ENCODE measurements at places on chromosomes 2 and 18.

GRCh38 chr2:3575534-3576262 is 638 bp downstream of the RPS7 start:
- H3K27ac ChIP-seq = peak overlapping the region; percentile 97
- peak; percentile 38 for DNase-seq
- peak overlapping the region; percentile 75 for H3K4me3 ChIP-seq
- H3K4me1 ChIP-seq = peaks cover 30% of the 10 kb centered on the region
- no peaks in the 10 kb centered on the region for H3K27me3 ChIP-seq
- H3K36me3 ChIP-seq = peaks cover 8% of the 10 kb centered on the region

DNA sequence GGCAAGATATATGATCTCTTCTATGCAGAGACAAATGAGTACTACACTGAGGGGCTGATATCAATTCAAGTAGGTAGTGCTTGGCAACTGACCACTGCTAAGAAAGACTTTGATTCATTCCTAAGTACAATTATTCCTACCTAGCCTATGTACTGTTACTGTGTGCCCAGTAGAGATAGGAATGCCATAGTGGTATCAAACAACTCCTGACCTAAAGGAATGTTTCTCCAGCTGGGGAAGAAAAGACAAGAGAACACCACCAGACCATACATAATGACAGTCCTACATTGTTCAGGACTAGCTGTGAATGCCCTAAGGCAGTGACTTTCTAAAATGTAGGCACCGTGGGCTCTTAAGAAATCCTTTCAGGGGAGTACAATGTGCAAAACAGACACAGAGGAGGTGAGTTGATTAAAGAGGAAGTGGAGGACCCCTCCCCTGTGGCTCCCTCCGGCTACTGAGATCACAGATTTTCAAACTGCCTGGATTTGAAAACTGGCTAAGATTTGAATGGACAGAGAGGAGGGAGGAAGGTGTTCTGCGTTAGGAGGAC is 89.1 kb downstream of the ANTXR1 start:
- H3K4me1 ChIP-seq = no peaks in the 10 kb centered on the region
- H3K4me3 ChIP-seq = no peak overlapping the region
- H3K36me3 ChIP-seq = no peaks in the 10 kb centered on the region
- H3K27me3 ChIP-seq = no peaks in the 10 kb centered on the region
- DNase-seq = no peak

GRCh38 chr2:179441551-179441950 is 176.9 kb upstream of the SESTD1 start:
- no peak overlapping the region for H3K27ac ChIP-seq
- H3K36me3 ChIP-seq = no peaks in the 10 kb centered on the region
- H3K27me3 ChIP-seq = peaks cover 7% of the 10 kb centered on the region
- H3K4me1 ChIP-seq = no peaks in the 10 kb centered on the region

DNA sequence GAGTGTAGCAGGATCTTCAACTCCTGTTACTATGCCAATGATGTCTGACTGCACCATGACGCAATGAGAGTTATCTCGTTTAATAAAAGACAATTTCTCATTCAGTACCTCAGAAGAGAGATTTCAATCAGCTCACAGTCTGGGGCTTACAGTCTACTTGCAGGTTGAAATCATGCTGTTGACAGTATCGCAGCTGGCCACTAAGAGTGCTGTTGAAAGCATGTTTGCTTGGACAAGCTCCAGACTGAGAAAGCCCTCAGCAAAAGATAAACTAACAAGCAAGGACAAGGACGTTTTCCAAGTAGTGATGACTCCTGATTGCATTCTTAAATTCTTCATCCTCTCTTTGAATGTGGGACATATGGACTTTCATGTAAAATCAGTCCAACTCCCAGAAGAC is 145.2 kb upstream of the SYT4 start:
- no peak overlapping the region for H3K27ac ChIP-seq
- no peaks in the 10 kb centered on the region for H3K4me1 ChIP-seq
- H3K36me3 ChIP-seq = no peaks in the 10 kb centered on the region
- no peak for DNase-seq
- no peak overlapping the region for H3K4me3 ChIP-seq

- peak; percentile 34 for DNase-seq
- H3K4me3 ChIP-seq = no peak overlapping the region
- H3K4me1 ChIP-seq = peaks cover 6% of the 10 kb centered on the region
- H3K27me3 ChIP-seq = no peaks in the 10 kb centered on the region
Observed at GRCh38 chr2:172931256-172931894, 144.3 kb upstream of the MAP3K20 start.

- no peaks in the 10 kb centered on the region for H3K27me3 ChIP-seq
- no peak overlapping the region for H3K4me3 ChIP-seq
- no peak overlapping the region for H3K27ac ChIP-seq
- H3K36me3 ChIP-seq = no peaks in the 10 kb centered on the region
- no peak for DNase-seq
- H3K4me1 ChIP-seq = no peaks in the 10 kb centered on the region
Observed at GRCh38 chr18:69128566-69128965, 272.1 kb upstream of the DOK6 start.

- peaks cover 47% of the 10 kb centered on the region for H3K4me1 ChIP-seq
- no peak for DNase-seq
- H3K27ac ChIP-seq = no peak overlapping the region
- H3K36me3 ChIP-seq = no peaks in the 10 kb centered on the region
Observed at GRCh38 chr2:112641701-112642100, 4.0 kb upstream of the SLC20A1 start.

DNA sequence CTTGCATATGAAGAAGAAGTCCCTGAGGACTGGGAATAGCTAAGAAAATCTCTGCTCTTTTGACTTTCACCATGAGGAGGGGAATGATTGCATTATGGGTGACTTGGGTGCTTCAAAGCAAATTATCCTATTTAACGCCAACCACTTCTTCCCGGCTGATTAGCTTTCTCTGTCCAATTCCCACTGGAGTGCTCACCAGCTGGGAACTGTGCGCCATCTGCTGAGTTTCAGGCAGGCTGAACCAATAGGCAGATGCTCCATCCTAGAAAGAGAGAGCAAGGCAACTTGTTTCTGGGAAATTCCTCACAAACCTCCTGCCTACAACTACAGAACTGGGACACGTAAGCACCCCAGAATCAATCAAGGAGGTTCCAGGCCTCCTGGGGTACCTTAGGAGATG is 49.4 kb downstream of the POLE4 start:
- H3K4me1 ChIP-seq = no peaks in the 10 kb centered on the region
- H3K27ac ChIP-seq = no peak overlapping the region
- DNase-seq = no peak
- H3K27me3 ChIP-seq = no peaks in the 10 kb centered on the region
- H3K4me3 ChIP-seq = no peak overlapping the region
- H3K36me3 ChIP-seq = no peaks in the 10 kb centered on the region

DNA sequence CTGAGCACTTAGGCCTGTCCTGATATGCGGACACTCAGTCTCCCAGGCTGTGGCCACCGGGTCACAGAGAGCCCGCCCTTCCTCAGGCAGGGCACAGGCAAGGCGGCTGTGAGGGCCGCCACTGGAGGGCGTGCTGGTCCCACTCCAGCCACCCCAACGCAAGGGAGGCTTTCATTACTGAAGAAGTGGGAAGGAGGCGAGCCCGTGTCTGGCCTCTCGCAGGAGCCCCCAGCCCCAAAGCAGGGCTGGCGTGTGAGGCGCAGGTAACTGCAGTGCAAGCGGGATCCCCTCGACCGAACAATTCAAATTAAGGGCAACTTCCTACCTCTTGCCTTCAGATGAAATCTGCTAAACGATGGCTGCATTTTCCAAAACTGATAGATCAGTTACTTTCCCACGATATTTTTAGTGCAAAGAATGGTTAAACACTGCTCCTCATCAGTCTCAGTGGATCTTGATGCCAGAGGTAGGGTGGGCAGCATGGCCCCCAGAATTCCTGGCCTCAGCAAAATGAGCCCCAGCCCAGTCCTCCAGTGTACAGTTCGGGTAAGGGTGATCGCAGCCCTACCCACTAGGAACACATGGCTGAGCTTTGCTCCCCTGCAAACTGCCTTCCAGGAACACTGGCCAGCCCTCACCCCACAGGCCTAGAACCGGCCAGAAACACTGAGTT is 97.2 kb downstream of the SEPTIN10 start:
- no peak overlapping the region for H3K4me3 ChIP-seq
- DNase-seq = no peak
- no peaks in the 10 kb centered on the region for H3K4me1 ChIP-seq
- H3K27ac ChIP-seq = no peak overlapping the region
- no peaks in the 10 kb centered on the region for H3K27me3 ChIP-seq

DNA sequence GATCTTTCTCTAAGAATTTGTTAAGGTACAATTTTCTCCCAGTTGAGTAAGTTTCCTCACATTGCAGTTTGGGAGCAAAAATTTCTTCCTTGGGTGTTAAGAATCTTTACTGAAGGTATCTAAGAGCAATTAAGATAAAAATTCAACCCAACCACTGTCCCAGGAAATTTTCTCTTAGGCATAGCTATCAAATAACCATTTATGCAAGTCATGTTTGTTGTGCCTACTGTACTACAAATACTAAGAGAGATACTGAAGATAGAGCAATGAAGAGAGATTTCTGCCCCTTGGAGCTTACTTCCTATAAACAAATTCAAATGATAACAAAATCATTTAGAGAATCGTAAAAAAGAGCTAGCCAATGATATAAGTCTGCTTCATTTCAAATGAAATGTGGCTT is 402.8 kb downstream of the LRRTM4 start:
- DNase-seq = no peak
- H3K4me1 ChIP-seq = no peaks in the 10 kb centered on the region
- no peak overlapping the region for H3K4me3 ChIP-seq
- H3K27ac ChIP-seq = no peak overlapping the region
- H3K36me3 ChIP-seq = no peaks in the 10 kb centered on the region

- DNase-seq = no peak
- no peaks in the 10 kb centered on the region for H3K27me3 ChIP-seq
- H3K4me3 ChIP-seq = no peak overlapping the region
- H3K27ac ChIP-seq = no peak overlapping the region
Observed at GRCh38 chr2:119259296-119259860, 35.7 kb downstream of the STEAP3 start.

GRCh38 chr2:160252900-160253299 is 52.8 kb upstream of the ITGB6 start:
- H3K4me1 ChIP-seq = no peaks in the 10 kb centered on the region
- no peaks in the 10 kb centered on the region for H3K36me3 ChIP-seq
- no peak overlapping the region for H3K4me3 ChIP-seq
- no peak overlapping the region for H3K27ac ChIP-seq
- no peak for DNase-seq
- no peaks in the 10 kb centered on the region for H3K27me3 ChIP-seq

GRCh38 chr18:36424741-36425142 is 127.2 kb downstream of the FHOD3 start:
- no peak overlapping the region for H3K4me3 ChIP-seq
- H3K27ac ChIP-seq = no peak overlapping the region
- peaks cover 20% of the 10 kb centered on the region for H3K27me3 ChIP-seq

GRCh38 chr2:217845301-217845700 is 157.5 kb downstream of the TNS1 start:
- no peaks in the 10 kb centered on the region for H3K4me1 ChIP-seq
- H3K27ac ChIP-seq = no peak overlapping the region
- DNase-seq = no peak
- no peaks in the 10 kb centered on the region for H3K27me3 ChIP-seq
- no peak overlapping the region for H3K4me3 ChIP-seq
- peaks cover 3% of the 10 kb centered on the region for H3K36me3 ChIP-seq

All from common myeloid progenitor, CD34-positive (primary cell).